ENCODE measurements at places on chromosomes 3 and 15.

- DNase-seq, result no peak
These were observed 62.9 kb downstream of the ZNF609 start for GRCh38 chr15:64523240-64523639.

- DNase-seq, result no peak
These were observed 128.2 kb upstream of the MEF2A start for GRCh38 chr15:99437315-99438223.

DNA sequence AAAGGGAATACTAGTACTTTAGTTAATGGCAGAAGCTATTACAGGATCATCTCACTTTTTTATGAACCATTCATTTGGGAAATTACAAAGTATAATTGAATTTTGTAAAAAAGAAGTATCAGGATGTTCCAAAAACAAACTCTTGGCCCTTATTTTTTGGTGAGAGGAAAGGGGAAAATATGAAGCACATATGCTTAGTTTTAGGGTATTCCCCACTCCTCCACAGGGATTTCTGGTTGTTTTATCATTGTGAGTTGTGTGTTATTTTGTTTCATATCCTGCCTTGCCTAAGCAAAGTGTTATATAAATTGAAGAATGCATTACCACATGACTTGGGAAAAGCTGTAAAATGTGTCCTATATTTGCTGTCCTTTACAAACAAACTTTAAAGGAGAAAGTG lies 227.0 kb downstream of the FMN1 start:
- no peak for DNase-seq

DNA sequence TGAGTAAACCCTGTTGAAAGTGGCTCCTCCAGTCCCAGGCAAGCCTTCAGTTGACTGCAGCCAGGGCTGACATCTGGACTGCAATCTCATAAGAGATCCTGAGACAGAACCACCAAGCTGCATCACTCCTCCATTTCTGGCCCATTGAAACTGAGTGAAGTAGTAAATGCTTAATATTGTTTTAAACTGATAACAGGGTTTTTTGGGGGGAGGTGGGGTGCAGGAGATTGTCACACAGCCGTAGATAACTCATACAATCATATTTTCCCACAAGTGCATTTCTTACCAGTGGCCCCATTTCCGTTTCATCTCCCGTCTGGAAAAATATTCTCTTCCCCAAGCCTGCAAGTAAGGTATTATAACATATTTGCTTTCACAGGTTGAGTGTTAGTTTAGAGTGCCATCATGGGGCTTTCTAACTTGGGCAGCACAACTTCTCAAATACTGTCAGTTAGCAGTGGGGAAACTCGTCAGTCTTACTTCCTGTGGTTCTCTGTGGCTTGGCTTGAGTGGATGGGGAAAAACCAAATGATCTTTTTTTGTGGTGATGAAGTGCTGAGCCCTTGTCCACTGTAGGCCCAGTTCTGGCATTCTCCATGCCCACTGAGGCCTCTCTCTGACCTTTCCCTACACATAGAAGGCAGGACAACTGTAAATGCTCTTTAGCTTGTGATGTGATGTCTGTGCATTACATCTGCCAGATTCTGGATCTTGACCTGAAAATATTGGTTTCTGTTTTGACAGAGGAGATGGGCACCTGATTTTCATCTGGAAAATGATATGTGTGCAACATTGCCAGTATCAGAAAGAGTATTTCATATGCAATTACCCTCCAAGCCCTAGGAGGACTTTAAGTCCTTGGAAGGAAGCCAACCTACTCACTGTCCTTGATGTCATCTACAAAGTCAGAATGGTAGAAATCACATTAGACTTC lies 90.1 kb upstream of the BHLHE40 start:
- no peak for DNase-seq

DNA sequence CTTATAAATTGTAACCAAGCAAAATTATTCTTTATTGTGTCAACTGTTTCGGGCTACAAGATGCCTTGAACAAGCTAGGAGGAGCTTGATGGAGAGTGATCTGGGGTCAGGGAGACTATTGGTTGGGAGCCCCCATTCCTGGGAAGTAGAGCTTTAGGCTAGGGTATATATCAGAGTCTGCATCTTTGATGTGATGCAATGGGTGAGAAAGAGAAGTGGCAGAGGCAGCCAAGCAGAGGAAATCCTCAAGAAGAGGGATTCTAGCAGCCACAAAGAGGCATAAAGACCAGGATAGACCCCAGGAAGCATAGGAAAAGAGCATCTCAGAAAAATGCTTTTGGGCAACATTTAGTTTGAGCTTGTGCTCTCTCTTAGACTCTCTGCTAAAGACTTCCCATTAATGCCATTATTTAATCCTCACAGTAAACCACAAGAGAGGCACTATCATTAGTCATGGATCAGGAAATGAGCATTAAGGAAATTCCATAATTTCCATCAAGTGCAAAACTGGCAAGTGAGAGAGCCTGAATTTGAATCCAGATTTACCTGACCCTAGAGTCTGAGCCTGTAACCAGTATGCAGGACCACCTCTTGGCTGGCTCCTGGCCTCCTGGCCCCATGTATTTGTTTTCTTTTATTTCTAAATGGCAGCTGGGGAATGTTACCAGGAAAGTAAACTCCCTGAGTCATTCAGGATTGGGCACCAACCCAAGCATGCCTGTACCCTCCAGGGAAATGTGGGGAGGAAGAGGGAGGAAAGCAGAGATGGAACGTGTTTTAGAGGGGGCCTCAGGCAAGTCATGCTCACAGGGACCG lies 118.7 kb downstream of the RPL22L1 start:
- no peak for DNase-seq

GRCh38 chr15:80228959-80229610 lies 22.9 kb downstream of the CTXND1 start:
- no peak for DNase-seq

DNA sequence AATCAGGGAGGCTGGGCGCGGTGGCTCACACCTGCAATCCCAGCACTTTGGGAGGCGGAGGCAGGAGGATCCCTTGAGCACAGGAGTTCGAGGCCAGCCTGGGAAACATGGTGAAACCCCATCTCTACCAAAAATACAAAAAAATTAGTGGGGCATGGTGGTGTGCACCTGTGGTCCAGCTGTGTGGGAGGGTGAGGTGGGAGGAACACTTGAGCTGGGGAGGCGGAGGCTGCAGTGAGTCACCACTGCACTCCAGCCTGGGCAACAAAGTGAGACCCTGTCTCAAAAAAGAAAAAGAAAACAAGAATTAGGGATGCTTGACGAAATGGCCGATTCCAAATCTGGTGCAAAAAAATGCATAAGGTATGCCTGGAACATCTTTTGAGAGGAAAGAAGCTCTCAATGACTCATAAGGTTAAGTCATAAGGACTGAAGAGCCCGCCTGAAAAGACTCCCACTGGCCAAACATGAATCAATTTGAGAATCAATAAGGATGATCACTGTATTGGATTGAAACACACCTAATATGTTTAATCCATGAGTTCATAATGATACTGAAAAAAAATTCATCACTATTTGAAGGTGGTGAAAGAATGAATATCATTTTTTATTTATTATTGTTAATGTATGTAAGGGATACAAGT lies 27.7 kb downstream of the BLM start:
- DNase-seq, result no peak

GRCh38 chr3:197137751-197138150 lies 108.1 kb upstream of the MELTF start:
- DNase-seq, result no peak

- no peak for DNase-seq
These were observed 174.4 kb upstream of the THBS1 start for GRCh38 chr15:39406485-39406884.

- DNase-seq, result no peak
These were observed 66.1 kb downstream of the GBE1 start for GRCh38 chr3:81695302-81695701.

GRCh38 chr15:97165205-97165604 lies 795.3 kb upstream of the ARRDC4 start:
- DNase-seq, result no peak

GRCh38 chr3:37114251-37115145 lies 59.9 kb downstream of the LRRFIP2 start:
- DNase-seq, result no peak

DNA sequence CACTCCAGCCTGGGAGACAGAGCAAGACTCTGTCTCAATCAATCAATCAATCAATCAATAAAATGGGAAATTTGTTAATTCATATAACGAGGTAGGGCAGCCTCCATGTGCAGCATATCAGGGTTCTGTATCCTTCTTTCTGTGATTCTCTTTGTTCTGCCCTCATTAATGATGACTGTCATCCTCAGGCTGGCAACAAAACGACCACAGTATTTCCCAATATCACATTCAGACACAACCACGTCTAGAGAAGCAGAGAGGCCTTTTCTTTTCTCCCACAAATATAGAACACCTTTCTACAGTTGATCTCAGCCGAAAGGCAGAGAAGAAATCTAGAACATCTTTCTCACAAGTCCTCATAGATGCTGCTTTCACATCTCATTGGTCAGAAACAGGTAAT lies 11.2 kb downstream of the CEP19 start:
- no peak for DNase-seq

DNA sequence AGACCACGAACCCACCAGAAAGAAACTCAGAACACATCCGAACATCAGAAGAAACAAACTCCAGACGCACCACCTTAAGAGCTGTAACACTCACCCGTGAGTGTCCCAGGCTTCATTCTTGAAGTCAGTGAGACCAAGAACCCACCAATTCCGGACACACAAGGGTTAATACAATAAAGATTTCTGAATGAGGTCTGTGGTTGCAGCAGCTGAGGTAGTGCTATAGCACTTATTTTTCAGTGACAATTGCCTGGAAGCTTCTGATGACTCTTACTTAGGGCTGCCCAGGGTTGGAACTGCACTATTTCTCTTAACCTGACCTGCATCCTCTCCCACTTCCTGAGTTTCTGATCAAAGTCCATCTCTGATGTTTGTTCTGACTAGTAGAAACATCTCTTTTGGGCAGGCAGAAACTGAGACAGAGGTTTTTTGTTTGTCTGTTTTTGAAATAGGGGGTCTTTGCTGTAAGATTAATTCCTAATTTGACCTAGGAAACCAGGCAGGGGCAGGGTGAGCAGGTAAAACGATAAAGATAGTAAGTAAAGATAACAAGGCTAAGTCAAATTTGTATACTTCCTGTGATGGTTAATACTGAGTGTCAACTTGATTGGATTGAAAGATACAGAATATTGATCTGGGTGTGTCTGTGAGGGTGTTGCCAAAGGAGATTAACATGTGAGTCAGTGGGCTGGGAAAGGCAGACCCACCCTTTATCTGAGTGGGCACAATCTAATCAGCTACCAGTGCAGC lies 169.1 kb downstream of the GAP43 start:
- DNase-seq, result no peak

GRCh38 chr15:71152542-71152941 lies 37.3 kb downstream of the THSD4 start:
- no peak for DNase-seq

- peak; percentile 21 for DNase-seq
These were observed 227.4 kb upstream of the STT3B start for GRCh38 chr3:31305340-31305739.

DNA sequence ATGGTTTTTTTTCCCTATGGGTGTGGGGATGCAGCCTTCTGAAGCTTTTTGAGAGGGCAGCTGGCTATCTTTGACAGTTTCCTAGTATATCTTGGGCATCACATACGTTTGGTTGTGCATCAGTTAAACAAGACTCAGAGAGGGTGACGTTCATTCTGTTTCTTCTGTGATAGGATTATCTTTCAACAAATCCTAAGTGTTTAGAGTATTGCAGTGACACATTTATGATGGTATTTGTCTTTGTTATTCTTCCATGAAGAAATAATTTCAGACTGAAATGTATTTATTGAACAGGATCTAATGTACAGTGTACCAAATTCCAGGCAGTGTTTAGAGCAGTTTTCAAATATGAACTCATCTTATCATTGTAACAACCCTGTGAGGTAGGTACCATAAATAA lies 114.4 kb downstream of the PLCL2 start:
- no peak for DNase-seq

GRCh38 chr3:33229066-33229465 lies 10.5 kb upstream of the SUSD5 start:
- no peak for DNase-seq

GRCh38 chr15:92268900-92269299 lies 124.8 kb upstream of the ST8SIA2 start:
- DNase-seq, result no peak

DNA sequence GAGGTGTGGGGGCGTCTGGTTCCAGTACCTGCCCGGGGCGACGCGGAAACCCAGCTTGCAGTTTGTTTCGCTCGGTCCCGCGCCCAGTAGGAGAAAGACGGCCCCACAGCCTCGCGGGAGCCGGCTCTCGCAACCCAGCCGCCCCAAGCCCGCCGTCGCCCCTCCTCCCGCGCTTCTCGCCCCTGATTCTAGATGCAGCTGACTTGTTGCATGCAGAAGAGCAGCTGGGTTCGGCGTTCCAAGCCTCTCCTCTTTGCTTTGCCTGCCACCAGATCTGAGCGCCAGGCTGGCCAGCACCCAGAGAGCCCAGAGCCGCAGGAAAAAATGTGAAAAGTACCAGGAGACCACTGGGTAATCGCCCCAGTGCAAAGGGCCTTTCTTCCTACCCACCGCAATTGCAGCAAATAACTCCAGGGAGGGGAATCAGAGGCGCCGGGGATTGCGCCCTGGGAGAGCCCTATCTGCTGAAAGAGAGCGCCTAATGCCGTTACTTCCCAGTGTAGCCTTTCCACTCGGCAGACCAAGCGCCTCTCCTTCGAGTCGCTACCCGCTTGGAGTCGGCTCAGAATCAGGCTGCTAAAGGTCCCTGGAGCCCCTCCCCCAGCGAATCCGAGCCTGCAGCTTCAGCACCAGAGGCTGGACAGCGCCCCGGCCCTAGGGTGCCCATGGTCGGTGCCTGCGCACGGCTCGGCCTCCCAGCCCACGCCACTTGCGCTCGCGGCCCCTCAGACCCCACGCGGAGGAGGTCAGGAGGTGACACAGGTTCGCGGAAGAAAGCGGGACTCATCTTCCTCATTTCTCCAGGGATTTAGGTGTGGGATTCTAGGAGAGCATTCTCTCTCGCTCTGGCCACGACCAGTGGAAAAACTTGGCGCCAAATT lies 15.7 kb upstream of the AEN start:
- no peak for DNase-seq

DNA sequence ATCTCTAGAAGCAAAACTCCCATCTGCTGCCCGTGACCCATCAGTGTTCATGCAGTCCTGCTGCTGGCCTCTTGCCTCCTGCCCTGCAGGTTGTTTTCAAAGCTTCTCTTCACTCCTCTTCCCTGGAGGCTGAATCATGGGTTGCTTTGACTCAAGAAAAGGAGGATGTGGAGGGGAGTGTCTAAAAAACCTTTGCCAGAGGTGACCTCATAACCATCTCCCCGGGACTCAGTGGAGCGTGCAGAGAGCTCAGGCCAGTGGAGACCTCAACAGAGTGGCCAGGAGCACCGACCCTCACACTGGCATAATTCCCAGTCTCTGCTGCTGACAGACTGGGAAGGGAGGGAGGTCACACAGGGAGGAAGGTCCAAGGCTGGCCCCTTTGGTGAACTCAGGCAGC lies 60.9 kb upstream of the ITGA11 start:
- no peak for DNase-seq

DNA sequence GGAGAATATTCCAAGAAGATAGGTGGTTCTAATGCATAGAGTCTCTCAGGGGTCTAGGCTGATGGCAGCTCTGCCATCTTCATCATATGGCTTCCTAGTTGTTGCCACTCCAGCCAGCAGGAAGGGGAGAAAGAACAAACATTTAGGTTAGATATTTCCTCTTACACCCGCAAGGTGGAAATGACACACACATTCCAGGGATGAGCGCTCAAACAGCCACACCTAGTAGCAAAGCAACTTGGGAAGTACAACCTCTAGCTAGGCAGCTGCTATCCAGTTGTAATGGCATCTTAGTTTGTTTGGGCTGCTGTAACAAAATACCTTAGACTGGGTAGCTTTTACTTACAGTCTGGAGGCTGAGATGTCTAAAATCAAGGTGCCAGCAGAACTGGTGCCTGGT lies 51.9 kb upstream of the ADAMTSL3 start:
- DNase-seq, result no peak

- DNase-seq, result no peak
These were observed 105.2 kb upstream of the KLHL25 start for GRCh38 chr15:85899927-85900326.
